ENCODE measurements at places on chromosomes 4 and X.

DNA sequence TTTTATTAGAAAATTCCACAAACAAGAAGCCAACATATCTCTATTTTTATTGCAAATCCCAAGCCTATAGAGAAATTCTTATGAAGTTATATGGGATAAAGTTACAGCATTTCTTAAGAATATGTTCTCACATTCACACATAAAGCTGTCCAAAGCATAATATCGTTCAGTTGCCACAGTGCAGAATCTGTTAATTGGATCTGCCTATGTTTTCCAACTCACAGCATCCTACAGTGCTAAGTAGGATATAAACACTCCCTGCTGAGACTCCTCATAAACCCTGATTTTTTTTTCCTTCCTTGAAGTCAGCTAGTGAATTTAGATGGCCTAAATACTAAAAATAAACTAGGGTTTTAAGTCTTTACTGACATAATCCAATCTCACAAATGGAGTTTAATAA is 307.9 kb downstream of the PDGFC start:
- no peak for DNase-seq

- DNase-seq = no peak
Observed at GRCh38 chr4:186481998-186482790, 73.2 kb downstream of the MTNR1A start.

- DNase-seq = no peak
Observed at GRCh38 chrX:23904096-23904495, 3.6 kb downstream of the APOO start.

DNA sequence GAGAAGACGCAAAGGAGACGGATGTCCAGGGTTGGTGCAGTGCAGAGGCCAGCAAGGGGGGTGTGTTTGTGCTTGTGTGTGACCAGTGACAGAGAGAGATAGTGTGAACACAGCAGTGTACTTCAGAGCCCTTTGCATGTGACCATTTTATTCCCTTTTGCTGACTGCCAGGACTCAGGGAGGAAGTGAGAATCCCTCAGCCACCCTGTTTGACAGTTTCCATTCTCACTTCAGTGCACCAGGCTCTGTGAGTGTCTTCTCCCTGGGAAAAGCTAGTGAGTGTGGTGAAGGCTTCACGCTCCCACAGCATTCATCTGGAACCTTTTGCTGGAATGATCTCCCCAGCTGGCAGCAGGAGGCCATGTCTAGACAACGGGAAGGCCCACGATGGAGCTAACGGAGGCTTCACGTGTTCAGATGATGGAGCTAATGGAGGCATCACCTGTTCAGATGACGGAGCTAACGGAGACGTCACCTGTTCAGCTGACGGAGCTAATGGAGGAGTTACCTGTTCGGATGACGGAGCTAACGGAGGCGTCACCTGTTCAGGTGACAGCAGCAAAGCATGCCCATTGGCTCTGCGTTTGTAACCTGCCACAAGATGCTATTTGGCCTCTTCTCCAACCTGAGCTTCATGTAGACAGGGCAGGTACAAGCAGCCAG is 195.4 kb downstream of the AFAP1 start:
- DNase-seq = no peak

DNA sequence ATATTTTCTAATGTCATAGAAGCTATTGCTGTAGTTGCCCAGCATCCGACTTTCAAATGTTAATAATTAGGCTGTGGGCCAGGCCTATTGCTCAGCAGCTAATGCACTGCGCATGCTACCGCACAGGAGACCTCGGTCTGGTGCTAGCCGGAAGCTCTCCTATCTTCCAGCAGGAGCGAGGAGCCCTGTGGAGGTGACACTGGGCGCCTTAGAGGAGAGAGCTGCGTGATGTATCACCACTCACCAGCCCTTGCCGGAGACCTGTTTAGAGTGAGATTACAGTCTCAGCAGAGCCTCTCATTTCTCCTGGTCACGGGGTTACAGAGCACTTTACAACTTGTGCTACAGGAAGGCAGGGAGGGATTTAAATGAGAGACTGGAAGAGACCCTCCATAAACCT is 31.1 kb upstream of the MID1IP1 start:
- DNase-seq = no peak

DNA sequence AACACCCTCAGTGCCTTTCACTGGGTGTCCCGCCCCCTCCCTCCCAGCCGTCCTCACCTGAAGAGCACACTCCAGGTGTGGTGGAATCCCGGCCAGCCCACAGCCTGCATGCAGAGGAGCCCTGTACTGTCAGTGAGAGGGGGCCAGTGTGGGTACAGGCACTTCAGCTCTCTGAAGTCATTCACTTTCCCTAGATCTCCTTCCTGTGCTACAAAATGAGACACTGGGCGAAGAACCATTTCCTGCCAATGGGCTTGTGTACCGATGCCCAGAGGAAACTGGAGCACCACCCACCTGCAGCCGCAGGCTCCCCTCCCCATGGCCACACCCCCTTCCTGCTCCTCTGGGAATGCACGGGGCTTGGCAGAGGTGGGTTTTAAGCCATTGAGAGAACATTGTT is 73.9 kb upstream of the C4orf50 start:
- no peak for DNase-seq

- no peak for DNase-seq
Observed at GRCh38 chr4:95531141-95531540, 17.6 kb downstream of the UNC5C start.

GRCh38 chr4:24380957-24381665 is 203.2 kb downstream of the DHX15 start:
- no peak for DNase-seq

DNA sequence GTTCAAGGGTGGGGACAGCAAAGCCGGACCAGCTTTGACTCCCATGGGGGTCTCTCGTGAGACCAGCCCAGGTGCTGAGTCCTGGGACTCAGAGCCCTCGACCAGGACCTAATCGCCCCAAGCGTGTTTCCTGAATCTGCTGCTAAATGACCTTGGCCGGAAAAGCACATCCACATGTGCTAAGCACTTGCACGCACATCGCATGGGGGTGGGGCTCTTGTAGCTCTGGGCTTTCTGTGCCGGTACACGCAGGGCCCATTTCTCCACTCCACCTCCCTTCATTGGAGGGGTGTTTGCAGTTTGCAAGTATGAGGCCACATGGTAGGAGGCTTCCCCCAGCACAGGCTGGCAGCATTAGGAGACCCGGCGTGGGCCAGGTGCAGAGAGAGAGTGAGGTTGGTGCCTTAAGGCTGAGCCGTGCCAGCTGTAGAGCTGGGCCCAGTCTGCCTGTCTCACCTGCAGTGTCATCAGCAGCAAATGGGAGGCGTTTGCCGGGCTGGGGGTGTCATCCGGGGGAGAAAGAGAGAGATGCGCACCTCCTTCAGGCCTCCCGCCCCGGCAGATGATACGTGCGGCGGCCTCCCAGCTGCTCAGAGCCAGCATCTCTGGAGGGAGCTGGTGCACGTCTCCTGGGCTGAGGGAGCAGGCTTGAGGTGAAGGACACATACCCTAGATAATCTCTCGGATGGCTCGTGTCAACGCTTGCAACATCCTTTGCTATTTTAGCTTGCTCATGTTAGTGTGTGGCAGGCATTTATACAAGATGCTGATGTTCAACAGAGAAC is 45.2 kb upstream of the CLCN4 start:
- DNase-seq = peak; percentile 35

- no peak for DNase-seq
Observed at GRCh38 chr4:97404876-97405523, 738.3 kb downstream of the STPG2 start.

- DNase-seq = no peak
Observed at GRCh38 chrX:71636438-71637252, 18.3 kb upstream of the CXCR3 start.

DNA sequence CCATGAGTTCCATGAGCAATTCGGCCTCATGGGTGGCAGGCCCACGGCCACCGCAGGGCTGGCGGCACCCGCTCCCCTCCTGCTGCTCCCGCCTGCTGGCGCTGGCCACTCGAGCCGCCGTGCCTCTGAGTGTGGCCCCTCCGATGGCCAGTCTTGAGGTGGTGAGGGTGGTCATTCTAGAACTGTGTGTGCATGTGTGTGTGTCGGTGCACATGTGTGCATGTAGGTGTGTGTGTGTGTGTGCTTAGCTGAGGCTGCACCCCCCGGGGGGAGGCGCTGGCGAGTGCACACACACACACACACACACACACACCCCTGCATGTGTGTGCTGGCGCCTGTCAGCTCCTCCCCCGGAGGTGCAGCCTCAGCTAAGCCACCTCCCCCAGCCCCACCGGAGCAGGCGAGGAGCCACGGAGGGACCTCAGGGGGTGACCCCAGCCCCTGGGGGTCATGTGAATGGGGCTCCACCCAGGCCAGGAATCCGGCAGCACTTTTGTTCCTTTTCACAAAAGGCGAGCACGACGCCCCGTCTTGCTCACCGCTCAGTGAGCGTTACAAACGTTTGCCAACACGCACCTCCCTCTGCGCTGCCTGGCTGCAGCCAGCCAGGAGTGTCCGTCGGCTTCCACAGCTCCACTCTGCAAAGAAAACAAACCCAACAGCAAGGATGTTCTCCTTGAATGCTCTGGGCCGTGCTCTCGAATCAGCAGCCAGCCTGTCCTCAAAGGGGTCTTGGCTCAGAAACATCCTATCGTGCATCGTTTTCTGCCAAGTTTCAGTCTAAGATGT is 29.9 kb downstream of the FGFRL1 start:
- no peak for DNase-seq

All from stimulated activated CD4-positive, alpha-beta T cell treated with anti-CD3 and anti-CD28 coated beads, Interleukin-12 subunit alpha, Interleukin-12 subunit beta, amount 100 ng/mL, for 24 hours (primary cell).